ENCODE measurements at places on chromosomes 2 and 18.
A peak's percentile ranks its signal among the peaks of the same experiment; 100 is the strongest.

GRCh38 chr2:198096002-198096401, 291.6 kb downstream of the PLCL1 start:
- no peak for DNase-seq

- no peak for DNase-seq
These were observed 1.3 kb downstream of the RASGRP3 start for GRCh38 chr2:33477473-33478468.

- no peak for DNase-seq
These were observed 55.7 kb downstream of the TCF7L1 start for GRCh38 chr2:85188852-85189251.

DNA sequence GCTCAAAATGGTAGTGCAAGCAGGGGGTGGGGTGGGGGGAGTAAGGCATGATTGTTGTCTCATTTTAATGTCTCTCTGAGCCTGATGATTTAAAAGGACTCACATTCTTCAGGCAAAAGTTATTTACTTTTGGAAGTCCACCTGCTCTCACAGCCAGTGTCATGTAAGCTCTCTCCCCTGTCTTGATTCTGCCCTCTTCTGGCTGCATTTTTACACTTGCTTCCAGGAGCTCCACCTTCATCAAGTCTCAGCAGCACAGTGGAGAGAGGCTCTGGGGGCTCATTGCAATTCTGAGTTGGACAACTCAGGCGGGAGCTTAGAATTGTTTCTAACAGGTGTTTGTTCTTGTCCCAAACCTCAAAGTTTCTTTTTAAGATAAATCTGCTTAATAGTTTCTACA, 39.2 kb downstream of the GNAL start:
- DNase-seq = peak; percentile 6

DNA sequence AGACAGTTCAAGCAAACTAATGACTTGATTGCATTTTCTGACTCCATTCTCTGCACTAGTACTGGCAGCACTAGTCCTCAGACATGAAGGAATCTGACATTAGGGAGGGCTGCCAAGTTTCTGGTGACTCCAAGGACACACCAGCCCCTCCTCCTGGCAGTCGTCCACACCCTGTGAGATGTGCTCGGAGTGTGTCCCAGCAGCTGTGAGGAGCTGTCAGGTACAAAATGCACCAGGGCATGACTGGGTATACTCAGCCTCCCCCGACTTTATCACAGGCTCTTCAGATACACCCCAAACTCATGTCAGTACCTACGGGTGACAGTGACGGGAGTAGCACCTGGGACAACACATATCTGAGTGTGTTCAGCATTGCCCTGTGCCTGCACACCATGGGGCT, 43.1 kb downstream of the EDAR start:
- no peak for DNase-seq

DNA sequence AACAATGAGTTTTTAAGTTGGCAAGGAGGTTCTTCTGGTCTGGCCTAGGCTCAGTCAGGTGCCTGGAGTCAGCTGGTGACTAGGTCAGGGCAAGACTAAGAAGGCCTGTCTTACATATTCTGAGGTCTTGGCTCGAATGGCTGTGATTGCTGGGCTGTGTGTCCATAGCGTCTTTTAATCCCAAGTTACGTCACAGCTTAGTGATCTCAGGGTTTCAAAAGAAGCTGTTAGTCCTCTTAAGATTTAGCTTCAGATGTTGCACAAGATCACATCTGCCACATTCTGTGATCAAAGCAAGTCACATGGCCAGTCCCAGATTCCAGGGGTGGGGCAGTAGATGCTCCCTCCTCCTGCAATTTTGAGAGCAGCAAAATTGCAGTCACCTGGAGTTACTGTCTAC, 61.3 kb downstream of the PKP4 start:
- peak; percentile 74 for DNase-seq

- peak; percentile 55 for DNase-seq
These were observed 121.0 kb upstream of the HAAO start for GRCh38 chr2:42913280-42913878.

- DNase-seq = no peak
These were observed 34.8 kb upstream of the EPG5 start for GRCh38 chr18:46001892-46002291.

- no peak for DNase-seq
These were observed 1229.4 kb upstream of the FAM98A start for GRCh38 chr2:34828481-34828880.

GRCh38 chr2:56474412-56475158, 290.8 kb downstream of the CCDC85A start:
- peak; percentile 31 for DNase-seq

DNA sequence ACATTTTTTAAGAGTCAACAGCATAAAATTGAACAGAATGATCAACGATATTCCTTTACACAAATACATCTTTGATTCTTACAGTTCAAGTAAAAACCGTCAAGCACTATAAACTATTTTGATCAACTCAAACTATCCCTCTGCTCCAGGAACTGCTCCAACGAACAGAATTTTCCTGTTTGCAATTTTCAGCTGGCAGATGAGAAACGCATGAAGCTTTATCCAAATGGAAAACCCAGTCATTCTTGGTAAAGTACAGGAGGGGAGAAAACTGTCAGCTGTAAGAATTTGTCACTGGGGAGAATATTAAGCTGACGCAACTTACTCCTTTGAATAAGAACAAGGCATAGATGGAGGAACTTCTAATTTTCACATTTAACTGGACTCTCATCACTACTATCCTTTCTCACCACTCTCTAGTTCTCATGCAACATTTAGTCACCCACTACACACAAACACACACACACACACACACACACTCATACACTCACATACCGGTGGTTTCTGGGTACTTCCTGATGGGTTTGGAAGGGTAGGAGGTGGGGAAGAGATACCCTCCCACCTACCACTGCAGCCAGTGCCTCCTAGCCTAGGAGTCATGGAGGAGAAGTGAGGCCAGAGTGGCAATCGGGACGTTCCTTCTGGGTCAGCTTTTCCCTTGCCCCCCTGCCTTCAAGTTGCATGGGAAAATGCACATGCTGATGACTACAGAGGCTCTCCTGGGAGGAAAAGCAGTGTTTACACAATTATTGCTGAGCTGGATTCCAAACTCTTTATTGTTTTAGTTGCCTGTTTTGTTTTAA, 54.0 kb upstream of the SPATS2L start:
- peak; percentile 80 for DNase-seq

GRCh38 chr2:59706729-59707128, 846.7 kb downstream of the BCL11A start:
- no peak for DNase-seq

DNA sequence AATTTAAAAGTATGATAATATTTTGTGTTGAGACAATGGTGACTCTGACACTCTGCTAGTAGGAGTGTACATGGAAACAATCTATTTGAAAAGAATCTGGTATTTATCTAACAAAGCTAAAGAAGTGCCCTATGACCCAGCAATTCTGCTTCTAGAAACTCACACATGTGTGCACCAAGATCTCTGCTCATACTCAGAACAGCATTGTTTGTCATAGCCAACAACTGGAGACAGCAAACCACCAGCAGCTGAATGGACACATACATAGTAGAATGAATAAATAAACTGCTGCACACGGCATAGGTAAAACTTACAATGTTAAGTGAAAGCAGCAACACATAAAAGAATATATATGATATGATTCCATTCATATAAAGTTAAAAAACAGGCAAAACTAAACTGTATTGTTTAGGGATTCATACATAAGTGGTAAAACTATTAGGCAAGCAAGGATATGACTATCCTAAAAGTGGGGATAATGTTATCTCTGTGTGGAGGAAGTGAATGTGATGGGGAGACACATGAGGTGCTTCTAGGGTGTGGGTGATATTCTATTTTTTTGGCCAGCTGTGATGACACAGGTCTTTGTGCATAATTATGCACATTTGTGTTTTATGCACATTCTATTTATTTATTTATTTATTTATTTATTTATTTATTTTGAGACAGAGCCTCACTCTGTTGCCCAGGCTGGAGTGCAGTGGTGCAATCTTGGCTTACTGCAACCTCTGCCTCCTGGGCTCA, 71.1 kb downstream of the RFTN2 start:
- DNase-seq = no peak

DNA sequence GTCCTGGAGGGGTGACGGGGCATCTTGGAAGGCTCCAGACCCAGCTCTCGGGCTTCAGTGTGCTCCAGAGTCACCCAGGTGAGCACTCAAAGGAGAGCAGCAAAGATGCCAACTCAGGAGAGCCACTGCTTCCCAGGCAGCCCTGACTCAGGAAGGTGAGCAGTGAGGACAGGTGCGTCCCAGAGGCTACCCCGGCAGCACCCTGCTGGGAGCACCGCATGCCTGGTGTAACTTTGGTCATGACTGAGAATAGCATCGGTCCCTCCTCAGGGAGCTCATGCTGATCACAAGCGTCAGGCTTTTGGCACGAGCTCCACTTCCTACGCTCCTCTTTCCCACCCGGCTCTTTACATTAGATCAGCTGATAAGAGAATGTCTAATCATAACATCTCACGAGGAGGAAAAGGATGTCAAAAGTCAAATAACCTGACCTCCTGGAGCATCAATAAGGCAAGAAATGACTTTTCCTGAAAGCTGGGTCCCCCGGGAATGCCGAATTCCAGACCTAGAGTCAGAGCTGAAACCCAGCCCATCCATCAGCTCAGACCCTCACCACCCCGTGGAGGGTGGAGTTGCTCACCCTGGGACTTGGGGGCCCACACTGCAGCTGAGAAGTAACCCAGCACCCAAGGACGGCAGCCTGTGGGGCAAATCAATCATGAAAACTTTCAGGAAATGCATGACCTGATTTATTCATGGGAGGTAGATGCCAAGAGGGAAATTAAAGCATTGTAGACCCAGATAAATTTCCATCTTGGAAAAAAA, 248.8 kb downstream of the ACKR3 start:
- DNase-seq = no peak

DNA sequence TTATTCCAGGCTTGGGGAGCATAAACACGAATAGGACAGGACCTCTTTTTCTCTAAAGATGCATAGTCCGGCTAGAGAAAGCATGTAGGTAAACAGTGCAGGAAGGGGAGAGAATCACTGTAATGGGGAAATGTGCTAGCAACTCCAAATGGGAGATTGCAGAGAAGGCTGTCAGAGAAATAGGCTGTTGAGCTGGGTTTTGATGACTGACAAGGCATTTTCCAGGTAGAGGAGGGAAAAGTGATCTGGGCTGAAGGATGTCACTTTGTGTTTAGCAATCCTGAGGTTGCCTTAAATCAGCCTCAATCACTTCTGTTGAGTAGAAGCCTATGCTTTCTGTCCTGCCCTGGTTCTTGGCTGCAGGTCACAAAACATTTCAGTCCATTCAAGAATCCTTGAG, 242.0 kb upstream of the MEIS1 start:
- no peak for DNase-seq

GRCh38 chr2:8045081-8045614, 636.7 kb upstream of the ID2 start:
- DNase-seq = no peak

- DNase-seq = no peak
These were observed 244.2 kb upstream of the ACVR2A start for GRCh38 chr2:147600646-147601045.

DNA sequence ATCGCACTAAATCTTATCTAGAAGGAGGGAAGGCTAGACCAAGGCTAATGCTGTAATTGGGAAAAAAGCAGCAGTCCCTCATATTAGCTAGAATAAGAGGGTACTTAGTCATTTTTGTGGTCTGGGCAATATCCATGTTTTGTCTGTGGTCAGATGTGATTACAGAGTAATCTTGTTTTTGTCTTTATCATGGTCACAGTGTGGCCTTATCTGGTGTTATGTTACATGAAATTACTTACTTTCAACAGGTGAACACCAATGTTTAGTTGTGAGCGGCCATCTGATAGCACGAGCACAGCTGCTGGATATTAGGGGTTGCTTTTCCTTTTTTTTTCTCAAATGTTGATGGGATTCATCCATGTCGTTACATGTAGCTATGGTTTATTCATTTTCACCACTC, 23.7 kb upstream of the PLEKHM3 start:
- DNase-seq = no peak

DNA sequence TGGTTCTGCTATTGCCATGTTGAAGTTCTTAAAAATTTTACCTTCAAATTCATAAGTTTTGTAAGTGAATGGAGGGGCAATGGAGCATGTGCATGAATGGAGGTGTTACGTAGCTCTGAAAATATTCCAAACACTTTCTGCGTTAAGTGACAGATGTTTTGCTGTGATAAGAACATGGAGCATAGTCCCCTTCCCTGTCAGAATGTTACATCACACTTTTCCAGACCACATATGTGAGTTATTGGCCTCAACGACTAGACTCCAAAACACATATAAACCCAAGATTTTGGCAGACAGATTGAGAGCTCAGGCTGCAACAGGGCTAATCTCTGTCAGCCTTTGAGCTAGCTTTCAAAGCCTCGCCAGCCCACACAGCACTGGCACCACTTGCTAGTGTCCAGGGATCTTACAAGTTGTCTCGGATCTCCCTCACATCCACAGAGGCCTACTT, 27.2 kb upstream of the MFSD6 start:
- no peak for DNase-seq

GRCh38 chr2:103817746-103818145, 1036.2 kb upstream of the POU3F3 start:
- DNase-seq = no peak

DNA sequence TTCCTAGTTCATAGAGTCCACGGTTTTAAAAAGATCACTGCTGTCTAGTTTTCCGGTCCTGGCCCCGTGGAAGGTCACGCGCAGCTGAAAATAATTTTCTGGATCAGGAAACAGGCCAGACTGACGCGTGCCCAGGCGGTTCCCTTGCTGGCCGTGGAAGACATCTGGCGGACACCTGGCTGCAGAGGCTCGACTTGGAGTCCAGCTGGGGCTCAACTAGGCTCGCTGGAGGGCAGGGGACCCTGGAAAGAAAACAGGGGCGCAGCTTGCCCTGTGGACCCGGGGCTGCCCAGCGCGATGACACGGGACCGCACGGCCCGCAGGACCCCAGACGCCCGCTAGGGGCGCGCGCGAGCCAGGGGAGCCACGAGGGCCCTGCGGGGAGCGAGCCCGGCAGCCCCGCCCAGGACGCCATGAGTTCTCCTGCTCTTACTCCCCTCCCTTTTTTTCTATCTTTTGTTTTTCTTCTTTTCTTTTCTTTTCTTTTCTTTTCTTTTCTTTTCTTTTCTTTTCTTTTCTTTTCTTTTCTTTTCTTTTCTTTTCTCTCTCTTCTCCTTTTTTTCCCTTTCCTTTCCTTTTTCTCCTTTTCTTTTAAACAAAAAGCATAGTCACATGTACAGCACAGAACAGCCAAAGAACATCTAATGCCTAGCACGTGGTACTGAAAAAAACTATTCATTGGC, 43.2 kb upstream of the UBE2F start:
- peak; percentile 55 for DNase-seq

- no peak for DNase-seq
These were observed 55.8 kb downstream of the ASXL2 start for GRCh38 chr2:25822190-25823117.
